ENCODE measurements at places on chromosomes 3 and 15.

DNA sequence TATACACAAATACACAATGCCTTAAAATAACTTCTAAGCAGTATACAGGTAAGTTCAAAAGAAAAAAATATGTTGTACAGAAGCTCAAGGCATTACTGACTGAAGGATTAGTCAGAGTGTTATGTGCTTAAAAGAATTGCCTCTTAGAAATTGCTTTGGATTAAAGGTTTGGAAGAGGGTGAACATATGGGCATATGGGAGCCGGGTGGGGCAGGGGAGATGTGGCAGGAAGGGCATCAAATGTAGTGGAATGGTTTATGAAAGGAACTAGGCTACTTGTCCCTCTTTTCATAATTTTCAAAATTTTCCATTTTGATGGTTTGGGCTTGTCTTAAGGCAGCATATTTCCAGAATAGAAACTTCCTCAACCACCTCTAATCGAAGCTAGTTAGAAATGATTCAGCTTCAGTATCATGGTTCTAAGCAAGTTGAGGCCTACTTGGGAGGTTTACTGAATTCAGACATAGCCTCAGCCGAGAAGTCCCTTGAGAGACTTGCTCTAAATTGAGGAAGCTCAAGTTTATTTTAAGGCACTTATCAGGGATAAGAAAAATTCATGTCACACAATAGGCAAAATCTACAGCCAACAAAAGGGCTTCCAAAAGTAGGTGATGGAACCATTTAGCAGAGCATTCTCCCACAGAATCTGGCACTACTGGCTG lies 10.1 kb upstream of the GOLGB1 start:
- no peak for DNase-seq

- DNase-seq = no peak
Measured at GRCh38 chr15:32704395-32704981, 13.3 kb upstream of the GREM1 start.

DNA sequence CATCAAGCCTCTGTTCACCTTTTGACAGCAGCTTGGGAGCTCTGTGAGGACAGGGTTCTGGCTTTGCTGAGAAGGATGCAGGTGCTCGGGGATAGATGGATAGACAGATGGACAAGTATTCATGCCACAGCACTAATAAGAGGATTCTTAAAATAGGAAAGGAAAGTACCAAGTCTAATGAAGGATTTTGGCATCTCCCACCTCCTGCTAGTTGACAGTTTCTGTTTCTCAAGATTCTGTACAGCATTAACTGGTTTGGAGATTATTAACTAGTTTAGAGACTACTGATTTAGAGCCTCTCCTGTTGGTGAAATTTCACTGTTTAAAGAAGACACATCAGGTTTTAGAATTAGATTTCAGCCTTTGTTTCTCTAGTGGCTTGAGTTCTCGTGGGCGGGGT lies 152.3 kb downstream of the CACNA1D start:
- DNase-seq = no peak

- no peak for DNase-seq
Measured at GRCh38 chr3:2603692-2604289, 505.1 kb downstream of the CNTN4 start.

DNA sequence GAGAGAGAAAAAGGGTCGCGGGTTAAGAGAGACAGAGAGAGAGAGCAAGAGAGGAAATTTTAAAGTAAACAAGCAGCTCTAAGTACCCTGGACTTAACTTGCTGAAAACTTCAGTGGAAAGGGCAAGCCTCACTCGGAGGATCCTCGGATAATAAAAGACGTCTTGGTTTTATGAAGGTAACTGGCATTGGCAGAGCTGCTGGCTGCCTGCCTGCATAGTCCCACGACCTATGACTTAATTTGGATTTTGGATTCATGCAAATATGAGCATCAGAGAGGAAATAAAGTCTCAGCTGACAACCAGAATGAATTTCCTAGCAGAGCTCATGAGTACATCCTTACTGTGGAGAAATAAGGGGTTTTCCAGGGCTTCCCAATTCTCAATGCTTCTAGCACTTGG lies 95.1 kb upstream of the PDZRN3 start:
- DNase-seq = no peak

- no peak for DNase-seq
Measured at GRCh38 chr15:39719109-39719508, 63.5 kb downstream of the FSIP1 start.

- no peak for DNase-seq
Measured at GRCh38 chr3:169848741-169849140, 21.0 kb downstream of the LRRC31 start.

DNA sequence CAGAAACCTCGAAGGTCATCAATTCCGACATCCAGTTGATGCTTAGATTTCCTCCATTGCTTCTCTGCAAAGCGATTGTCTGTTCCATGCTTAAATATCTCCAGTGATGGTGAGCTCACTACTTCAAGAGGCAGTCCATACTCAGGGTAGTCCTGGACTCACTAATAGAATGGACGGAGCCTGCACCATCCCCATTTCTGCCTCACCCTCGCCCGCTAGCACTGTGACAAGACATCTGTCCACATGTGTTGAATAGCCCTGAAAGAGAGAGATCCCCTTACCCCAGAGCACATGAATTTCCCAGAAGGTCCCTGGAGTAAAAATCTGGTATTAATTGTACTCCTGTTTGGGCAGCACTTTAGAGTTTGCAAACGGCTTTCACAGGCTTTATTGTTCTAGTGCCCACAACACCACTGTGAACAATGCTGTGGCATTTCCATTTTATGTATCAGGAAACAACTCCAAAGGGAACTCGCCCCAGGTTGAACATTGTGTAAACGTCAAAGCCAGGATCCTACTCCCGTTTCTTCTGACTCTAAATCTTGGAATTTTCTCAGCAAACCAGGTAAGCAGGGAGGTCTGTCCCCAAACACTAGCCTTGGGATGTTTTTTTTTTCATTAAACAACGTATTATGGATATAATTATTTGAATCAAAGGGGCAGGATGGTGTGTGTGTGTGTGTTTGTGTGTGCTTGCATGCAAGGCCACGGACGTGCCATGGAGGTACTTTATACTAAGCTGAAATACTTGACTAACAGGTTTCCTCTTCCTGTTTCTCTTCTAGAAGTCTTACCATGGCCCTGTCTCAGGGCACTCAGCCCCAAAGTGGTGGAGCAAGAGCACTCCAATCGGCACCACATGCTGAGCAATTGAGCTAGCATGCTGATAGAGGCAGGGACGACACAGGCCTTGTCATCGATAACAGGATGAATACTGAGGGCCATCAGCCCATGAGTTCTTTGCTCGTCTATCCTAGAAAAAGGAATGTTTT lies 198.3 kb downstream of the OPA1 start:
- no peak for DNase-seq

GRCh38 chr3:183123891-183124290 lies 24.6 kb upstream of the MCCC1 start:
- no peak for DNase-seq

DNA sequence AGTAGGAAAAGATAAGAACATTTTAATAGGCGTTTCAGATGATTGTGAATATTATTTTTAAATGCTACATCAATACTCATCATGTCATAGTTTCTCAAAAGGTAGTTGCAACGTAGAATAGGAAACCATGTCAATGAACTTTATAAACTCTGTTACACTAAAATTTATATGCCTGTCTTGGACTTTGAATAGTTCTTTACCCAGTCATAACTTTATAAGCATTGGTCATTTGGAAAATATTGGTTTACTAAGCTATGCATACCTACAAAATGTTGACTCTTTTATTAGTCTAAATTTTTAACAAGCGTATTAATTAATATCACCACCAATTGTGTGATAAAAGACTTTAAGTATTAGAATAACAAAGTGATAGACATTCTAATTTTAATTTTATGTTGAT lies 293.5 kb downstream of the CGGBP1 start:
- DNase-seq = no peak

DNA sequence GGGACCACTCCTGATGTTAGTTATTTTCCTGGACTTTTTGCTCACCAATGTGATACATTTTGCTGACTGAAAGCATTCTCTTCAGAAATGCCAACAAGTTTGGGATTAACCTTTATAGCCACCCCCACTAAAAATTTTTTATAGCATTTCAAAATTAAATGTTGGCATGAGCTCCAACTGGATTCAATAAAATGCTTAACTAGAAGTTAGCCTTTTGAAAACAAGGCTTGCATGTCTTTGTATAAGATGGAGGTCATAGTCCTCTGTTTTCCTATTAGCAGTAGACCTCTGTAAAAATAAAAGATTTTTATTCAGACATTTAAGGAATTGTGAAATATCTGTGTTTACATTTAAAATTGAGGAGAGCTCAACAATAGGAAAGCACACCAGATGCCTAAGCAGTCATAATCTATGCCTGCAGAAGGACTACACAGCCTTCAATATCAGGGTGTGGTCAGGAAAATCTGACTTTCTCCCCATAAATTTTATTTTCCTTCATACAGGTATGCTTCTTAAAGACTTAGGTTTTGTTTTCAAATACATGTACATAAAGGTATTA lies 87.2 kb downstream of the DNAJC13 start:
- no peak for DNase-seq

DNA sequence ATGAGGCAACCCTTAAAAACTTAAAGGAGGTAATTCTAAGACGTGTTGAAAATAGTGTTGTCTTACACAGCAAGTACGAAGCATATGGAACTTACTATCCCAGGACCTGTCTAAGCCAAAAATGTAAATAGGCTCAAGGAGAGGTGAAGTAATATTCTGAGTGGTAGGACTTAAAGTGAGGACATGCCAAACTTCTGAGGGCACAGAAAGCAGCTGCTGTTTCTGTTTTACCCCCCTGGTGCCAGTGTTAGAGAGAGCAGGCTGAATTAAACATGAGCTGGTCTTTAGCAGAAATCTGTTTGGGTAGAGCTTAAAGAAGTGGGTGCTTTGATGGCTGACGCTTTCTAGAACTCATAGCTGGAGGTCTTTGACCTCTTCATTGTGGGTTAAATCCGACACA lies 149.7 kb upstream of the NPHP3 start:
- DNase-seq = no peak

DNA sequence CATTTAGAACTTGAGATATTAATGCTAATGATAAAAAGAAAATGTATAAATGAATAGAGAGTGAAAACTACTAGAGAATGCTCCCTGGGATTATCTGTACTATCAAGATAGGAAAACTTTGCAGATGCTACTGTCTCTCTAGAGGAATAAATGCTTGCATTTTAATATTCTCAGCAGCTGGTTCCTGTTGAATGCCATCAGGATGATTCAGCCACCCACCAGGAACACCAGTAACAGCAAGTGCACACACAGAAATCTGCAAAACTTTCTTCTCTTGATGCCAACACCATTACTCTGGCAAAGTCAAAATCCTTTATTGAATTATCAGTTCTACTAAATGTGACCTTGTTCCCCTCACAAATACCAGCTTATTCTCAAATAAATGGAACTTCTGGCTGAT lies 148.4 kb downstream of the TIGIT start:
- DNase-seq = no peak

GRCh38 chr3:32450992-32451659 lies 51.5 kb downstream of the CMTM6 start:
- DNase-seq = no peak

- DNase-seq = no peak
Measured at GRCh38 chr15:52520421-52520820, 8.3 kb downstream of the MYO5A start.

DNA sequence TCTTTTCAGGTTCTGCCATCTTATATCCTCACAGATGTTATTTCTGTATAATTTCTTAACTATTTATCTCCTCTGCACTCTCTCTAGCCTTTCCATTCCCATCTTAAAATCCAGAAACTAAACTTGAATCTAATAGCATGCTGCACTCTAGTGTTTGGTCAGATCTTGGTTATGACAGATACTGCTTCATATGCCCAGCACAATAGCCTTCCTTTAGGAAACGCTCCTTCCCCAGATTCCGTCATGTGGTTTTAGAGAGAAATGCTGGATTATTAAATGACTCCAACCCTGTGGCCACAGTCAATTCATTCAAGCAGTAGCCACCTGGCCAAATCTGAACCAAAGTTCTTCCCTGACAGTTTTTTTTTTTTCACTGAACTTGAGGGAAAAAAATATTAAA lies 19.4 kb downstream of the RASGRP1 start:
- no peak for DNase-seq

DNA sequence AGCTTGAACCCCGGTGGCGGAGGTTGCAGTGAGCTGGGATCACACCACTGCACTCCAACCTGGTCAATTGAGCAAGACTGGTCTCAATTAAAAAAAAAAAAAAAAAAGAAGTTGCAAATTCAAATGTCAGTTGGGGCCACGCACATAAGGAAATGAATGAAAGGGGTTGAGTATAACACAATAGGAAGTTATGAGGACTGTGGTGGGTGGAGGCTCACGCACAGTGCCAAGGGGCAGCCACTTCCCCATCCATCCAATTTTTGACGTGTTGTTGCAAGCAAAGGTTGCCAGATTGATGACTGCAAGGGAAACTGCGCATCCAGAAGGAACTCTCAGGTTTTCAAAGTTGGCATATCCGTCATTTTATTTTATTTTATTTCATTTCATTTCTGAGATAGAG lies 532.2 kb downstream of the NTRK3 start:
- no peak for DNase-seq

DNA sequence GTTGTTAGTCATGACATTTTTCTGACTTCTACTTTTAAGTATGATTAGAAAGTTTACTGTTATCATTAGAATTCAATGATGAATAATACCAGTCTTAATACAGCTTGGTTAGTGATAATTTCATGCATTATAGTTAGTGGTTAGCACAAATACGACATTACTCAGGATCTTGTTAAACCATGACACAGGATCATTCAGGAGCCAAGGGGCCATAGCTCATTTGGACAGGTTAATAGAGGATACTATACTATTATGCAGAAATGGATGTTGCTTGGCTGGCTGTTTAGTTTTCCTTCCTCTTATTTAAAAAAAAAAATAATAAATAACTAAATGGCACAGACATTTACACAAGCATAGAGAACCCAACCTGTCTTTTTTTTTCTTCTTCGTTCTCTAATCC lies 55.5 kb downstream of the NSUN3 start:
- DNase-seq = no peak

- DNase-seq = no peak
Measured at GRCh38 chr3:182597621-182598041, 195.7 kb upstream of the ATP11B start.

DNA sequence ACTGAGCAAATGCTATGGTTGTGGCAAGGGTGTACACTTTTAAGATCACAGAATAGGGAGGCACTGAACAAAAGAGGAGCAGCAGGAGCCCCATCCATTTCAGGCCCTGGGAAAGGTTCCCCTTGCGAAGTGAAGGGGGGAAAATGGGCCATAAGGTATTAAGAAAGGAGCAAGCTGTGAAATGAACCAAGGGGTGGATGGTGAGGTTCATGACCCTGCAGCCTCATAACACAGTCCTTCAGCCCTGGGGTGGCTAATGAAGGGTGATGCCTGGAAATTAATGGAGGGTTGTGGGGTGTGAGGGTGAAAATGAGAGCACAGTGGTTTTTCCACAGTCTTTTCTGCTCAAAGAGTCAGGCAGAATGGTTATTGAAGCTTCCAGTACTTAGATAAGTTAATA lies 150.1 kb downstream of the PDZRN3 start:
- no peak for DNase-seq

DNA sequence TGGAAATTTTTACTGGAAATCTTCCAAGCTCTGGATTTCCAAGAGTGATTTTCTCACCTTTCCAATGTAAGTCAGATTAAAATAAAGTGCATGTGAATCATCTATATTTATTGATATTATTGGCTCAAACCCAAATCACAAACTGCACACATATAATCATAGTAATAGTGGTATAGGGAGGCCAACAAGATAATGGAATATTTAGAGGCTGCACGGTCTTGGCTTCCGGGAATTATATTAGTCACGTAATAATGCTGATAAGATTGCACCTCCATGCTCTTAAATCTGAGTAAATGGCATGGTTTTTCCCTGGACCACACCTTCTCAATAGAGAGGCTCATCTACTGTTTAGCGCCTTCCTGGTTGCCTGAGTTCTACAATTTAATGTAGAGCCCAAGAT lies 567.1 kb upstream of the NR2F2 start:
- no peak for DNase-seq

GRCh38 chr3:71499227-71499876 lies 84.2 kb downstream of the FOXP1 start:
- DNase-seq = no peak
